Stimulated activated CD8-positive, alpha-beta memory T cell treated with anti-CD3 and anti-CD28 coated beads, Interleukin-2, amount 100 ng/mL, for 1 hour (primary cell): ENCODE measurements at places on chromosomes 7 and 10.

- DNase-seq, result no peak
These were observed 343.0 kb upstream of the SEMA3D start for GRCh38 chr7:85529831-85530230.

- no peak for DNase-seq
These were observed 4.9 kb upstream of the GRID2IP start for GRCh38 chr7:6556196-6556595.

- no peak for DNase-seq
These were observed 62.8 kb upstream of the EBF3 start for GRCh38 chr10:130026670-130027456.

DNA sequence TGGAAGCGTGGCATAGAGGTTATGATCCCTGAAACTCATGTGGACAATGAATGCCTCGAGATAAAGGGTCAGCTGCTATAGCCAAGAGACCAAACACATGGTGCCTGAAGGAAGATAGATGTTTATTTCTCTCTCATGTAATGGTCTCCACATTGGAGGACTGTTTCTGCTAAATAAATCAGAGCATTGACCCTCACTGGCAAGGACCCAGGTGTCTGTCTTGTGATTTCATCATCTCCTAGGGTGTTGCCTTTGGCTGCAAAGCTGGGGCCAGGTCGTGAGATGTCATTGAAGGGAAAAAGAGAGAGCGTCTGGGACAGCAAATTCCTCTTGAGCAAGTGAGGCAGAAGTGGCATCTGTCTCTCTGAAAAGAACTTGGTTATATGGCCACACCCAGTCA lies 64.6 kb downstream of the JCAD start:
- no peak for DNase-seq

DNA sequence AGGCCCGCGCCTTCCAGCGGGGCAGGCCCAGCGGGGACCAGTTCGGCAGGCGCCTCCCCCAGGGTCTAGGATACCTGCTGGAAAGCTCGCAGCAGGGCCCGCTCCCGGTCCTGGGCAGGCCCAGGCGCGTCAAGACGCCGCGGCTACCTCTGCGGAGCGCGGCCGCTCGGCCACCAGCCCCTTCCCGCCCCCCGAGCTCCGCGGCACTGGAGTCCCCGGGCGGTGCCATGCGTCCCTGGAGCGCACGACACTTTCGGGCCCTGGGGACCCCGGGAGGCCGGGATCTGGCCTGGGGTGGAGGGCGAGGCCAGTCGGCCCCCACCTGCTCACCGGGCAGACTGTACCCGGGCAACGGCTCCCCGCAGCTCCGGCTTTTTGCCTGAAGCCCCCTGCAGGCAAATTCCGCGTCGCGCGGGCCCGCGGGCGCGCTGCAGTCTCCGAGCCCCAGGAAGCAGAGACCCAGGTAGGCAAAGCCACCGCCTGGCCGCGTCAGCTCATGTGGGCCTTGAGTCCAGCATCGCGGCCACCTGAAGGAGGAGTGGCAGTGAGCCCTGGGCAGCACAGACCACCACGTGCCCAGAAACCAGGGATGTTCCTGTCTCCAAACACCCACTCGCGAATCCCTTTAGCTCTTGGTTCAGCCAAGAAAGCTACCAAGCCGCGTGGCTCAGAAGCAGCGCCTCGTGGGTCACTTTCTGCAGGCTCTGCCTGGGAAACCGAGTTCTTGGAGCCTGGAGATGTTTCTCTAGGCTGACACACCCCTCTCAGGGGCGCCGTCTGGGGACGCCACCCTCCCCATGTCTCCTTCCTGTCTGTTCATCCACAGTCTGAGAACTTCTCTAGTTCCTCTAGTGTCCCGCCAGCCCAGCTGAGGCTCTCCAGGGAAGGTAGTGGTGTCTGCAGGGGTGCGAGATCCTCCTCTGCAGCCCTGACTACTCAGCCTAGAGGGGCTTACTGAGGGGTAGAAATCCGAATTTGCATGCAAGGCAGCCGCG lies 46.1 kb upstream of the APBB1IP start:
- no peak for DNase-seq

DNA sequence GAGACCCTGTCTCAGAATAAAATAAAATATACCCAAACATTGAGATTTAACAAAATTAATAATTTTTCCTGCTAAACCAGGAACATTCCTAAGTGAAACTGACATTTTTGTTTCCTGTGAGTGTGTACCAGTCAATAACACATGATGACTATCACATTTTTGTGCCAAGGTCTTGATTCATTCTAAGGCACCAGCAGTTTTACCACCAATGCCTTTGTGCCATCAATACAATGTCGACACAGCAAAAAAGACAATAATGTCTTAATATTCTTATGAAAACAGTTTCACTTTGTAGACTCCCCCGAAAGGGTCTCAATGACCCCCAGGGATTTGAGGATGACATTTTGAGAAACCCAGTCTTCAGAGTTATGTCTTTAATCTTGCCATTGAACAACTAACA lies 7.2 kb upstream of the CADPS2 start:
- no peak for DNase-seq

GRCh38 chr10:58721601-58722281 lies 209.1 kb downstream of the BICC1 start:
- DNase-seq, result no peak

DNA sequence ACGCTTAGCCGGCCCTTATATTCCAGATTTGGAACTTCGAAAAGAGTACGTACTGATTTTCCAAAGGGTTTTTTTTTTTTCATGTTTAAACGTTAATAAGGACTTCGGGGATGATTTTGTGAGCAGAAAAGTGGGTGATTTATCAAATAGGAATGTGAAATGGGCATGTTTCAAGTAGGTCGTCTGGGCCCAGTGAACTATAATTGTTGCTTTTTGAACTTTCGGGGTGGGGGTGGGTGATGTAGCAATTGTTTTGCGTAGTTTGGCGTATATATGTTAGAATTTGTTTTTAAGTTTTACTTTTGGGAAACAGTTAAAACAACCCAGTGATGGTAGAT lies 299 bp upstream of the PBLD start:
- no peak for DNase-seq

DNA sequence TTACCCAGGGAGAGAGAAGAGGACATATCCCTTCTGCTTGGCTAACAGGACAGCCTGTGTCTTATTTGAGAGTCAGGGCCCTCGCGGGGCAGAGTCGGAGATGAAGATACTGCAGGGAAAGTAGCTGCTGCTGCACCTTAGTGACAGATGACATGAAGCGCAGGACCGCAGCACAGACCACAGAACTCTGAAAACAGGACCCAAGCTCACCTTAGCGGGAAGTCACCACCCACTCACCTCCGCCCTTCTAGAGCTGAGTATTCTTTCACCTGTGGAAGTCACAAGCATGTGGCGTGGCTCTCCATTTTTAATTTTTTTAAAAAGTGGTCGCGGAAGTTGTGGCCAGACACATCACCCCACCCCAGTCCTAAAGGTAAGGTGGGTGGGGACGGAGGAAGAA lies 191.4 kb downstream of the FAM107B start:
- no peak for DNase-seq

DNA sequence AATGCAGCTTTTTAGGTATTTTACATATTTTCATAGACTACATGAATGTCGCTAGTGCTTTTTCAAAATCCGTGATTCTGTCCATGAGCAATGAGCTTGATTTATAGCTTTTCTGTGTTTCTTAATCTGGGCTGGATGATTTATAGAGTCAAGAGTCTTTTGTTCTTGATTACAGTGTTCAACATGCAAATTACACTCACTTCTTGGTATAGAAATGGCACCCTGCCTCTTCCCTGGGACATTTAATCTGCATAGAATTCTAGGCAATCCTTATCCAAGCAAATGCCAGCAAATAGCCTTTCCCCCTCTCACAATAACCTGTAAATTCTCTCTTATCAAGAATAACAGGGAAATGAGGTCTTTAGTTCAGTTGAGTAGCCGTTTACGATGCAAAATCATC lies 246.2 kb upstream of the SEMA3C start:
- DNase-seq, result no peak

DNA sequence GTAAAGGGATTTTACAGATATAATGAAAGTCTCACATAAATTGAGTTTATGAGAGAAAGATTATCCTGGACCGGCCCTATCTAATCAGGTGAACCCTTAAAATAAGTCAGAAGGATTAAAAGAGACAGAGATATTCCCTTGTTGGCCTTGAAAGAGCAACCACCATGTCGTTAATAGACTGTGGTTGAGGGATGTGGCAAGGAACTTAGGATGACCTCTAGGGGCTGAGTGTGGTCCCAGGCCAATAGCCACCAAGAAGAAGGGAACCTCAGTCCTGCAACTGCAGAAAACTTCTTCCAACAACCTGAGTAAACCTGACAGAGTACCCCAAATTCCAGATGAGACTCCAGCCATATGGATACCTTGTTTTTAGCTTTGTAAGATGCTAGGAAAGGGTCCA lies 121.5 kb downstream of the POLR1F start:
- no peak for DNase-seq

- DNase-seq, result no peak
These were observed 37.3 kb downstream of the SH3PXD2A start for GRCh38 chr10:103818105-103818504.

DNA sequence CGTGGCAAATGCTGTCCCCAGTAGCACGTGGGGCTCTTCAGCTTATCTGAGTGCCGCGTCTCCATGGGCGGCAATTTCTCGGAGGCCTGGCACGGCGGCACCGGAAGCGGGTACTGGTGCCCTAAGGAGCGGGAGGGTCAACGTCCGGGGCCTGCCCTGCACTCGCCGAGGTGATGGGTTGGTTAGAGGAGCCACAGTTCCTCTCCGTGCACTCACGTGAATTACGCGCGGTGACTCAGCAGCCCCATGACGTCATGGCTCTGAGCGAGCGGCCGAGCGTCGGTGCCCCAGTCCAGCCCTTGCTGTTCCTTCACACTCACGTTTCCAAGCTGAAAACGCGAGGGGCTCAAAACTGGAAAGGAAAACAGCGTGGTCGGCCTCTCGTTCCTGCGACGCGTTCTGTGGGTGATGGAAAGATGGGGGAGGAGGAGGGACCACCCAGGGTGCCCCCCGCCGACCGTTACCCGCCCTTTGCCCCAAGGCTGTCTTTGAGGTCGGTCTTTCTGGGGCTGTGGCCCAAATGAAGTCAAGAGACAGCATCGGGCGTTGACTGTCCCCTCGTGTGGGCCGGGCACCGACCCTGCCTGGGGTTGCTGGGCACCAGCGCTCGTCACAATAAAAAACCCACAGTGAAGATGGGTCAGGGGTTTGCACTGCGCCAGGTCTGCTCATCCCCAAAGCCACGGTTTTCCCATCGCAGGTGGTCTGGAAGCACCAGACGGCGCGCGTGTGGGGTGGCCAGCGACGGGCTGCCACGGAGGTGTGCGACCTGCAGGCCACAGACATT lies 70.4 kb upstream of the CFAP46 start:
- no peak for DNase-seq

DNA sequence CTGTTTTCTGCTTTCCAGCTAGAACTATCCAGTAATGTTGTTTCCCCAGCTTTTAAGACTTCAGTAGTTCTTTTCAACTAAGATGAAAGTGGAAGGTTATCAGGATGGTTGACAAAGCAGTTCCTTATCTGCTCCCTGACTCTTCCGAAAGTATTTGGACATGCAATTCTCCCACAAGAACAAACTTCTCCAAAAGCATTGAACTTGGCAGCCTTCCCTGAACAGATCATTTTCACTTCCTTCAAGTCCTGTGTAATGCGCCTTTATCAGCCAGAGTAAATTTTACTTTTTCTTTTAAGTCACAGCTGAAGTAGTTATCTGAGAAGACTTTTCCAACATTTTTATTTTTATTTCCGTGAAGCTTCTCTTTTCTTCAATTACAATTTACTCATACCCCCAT lies 39.7 kb downstream of the CDC14C start:
- DNase-seq, result no peak

DNA sequence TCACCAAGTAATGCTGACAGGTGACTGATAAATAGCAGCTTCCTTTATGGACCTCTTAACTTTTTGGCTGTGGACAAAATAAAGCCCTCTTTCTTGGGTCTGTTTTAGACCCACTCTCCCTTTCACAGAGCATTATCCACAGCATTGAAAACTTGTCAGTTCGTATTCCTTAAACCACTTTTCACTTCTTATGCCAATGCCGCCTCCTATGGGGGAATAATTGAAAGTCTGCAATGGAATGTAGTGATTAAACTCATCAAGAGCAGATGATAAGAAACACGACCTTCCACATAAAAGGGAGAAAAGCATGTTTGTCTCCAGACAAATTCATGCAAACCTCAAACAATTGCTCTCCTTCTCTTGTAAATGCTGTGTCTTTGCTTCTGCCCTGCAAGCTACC lies 153.4 kb downstream of the SORCS1 start:
- no peak for DNase-seq

DNA sequence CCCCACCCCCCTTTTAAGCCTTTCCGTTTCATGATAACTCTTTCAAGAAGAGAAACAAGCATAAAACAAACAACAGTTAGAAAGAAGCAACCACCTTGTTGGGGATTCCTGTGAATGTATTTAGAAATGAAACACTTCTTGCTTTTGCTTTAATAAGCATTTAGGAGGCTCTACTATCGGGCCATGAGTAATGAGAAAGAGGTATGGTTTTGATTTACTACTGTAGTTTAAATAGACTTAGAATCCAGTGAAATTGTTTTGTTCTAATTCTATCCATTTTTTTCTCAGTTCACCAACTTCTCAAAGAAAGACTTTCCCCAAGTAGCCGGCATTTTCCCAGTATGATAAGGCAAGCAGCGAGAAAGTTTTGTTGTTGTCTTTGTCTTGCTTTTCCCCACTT lies 168.7 kb upstream of the HABP2 start:
- no peak for DNase-seq

GRCh38 chr10:109851616-109852474 lies 71.5 kb downstream of the XPNPEP1 start:
- DNase-seq, result no peak

DNA sequence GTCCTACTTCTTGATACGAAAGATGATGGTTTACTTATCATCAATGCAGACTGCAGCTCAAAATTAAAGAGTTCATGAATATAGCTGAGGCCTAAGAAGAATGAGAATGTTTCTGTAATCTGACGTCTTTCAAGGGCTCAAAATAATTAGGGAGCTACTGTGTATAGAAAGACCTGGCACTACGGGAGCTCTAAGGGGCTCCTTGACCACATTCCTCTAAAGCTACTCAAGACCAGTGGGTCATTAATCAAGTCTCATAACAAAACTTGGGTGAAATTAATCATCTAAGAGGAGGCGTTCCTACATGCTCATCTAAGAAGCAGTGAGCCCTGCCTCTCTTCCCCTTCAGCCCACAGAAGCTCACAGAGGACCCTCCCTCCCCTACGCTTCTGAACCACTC lies 863.8 kb upstream of the AUTS2 start:
- no peak for DNase-seq

GRCh38 chr7:78178319-78178718 lies 379.7 kb downstream of the PHTF2 start:
- DNase-seq, result no peak

GRCh38 chr7:136958016-136958415 lies 89.6 kb downstream of the CHRM2 start:
- no peak for DNase-seq

GRCh38 chr7:153006911-153007310 lies 247.4 kb downstream of the ACTR3B start:
- no peak for DNase-seq

- no peak for DNase-seq
These were observed 36.6 kb downstream of the TYW1 start for GRCh38 chr7:67033251-67033650.
